ENCODE measurements at places on chromosomes 4 and X. TPM values are rescaled to one million over a fixed set of nuclear protein-coding genes. Genes with fewer than 3 reads are reported as not detected.

- DNase-seq: no peak
Measured at GRCh38 chr4:157184300-157184699, 36.2 kb upstream of the GRIA2 start.

MAGEB10 gene
- not detected for total RNA-seq

DNA sequence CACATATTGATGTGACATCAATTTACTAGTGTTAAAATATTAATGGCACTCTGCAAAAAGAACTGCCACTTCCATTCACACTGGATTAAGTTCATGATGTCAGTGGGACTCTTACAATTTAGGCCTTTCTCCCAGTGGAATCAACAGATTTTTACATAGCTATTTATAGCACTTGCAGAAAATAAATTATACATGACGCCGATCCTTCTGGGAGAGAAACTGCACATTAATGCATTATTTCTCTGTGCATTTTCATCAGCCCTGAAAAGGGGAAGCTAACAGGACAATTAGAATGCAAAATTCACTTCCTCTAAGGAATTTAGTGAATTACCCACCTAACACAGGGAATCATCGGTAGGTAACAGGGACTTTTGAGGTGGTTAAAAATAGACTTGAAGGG is 15.7 kb downstream of the LGI2 start:
- DNase-seq: no peak

GRCh38 chrX:115652221-115652620 is 91.2 kb downstream of the PLS3 start:
- no peak for DNase-seq

GRCh38 chr4:113276464-113277170 is 227.2 kb downstream of the ANK2 start:
- no peak for DNase-seq

GRCh38 chrX:31251336-31251735 is 179.5 kb upstream of the FTHL17 start:
- no peak for DNase-seq

GRCh38 chrX:107726816-107727534 is 48.6 kb downstream of the TSC22D3 start:
- DNase-seq: no peak
